HS-27A (cell line): ENCODE measurements at places on chromosomes 12 and 14.

GRCh38 chr14:20682127-20682434 is 2.3 kb upstream of the RNASE4 start:
- DNase-seq, result no peak

GRCh38 chr14:22534547-22534946 is 54.5 kb downstream of the DAD1 start:
- DNase-seq, result no peak

DNA sequence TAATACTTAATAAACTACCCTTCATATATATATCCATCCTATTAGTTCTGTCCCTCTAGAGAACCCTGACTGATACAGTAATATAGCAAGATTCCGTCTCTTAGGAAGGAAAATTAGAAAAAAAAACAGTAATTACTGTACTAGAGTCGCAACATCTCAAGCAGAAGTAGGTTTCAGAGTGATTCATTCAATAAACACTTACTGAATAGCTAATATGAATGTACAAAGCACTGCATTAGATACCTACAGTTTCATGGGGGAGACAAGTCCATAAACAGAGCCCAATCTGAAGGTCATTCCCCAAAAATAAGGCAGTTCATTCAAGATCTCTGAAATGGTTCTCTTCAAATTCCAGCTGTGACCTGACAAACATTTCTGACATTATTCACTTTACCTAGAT is 9.9 kb downstream of the CERS5 start:
- no peak for DNase-seq

DNA sequence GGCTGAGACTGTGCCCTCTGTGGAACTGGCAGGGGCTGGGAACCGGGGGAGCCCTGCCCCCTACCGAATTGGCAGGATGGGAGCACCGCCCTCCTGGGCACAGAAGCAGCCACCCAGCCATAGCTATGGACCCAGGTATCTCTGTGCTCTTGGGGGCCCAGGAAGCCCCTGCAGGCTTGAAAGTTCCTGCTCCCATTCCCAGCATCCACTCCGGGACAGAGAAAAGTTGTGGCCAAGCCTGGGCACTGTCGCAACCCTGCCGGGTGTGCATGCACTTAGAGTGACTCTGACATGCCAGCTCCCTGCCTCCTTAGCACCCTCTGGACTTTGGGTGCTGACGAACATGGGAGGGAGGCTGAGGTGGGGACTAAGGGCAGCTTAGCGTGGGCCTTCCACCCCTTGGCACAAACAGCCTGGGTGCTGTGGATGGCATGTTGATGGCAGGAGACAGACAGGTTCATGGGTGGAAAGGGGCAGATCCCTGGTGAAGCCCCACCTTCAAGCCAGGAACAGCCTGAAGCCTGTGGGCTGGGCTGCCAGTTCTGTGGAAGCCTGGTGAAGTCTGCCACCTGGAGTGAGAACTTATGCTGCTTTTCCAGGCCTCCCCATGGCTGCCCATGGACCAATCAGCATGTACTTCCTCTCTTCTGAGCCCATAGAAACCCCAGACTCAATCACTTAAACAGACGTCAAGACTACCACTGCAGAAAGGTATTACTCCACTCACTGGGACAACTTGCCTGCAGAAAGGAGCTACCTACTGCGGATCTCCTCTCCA is 279.0 kb downstream of the ATXN7L3B start:
- no peak for DNase-seq

DNA sequence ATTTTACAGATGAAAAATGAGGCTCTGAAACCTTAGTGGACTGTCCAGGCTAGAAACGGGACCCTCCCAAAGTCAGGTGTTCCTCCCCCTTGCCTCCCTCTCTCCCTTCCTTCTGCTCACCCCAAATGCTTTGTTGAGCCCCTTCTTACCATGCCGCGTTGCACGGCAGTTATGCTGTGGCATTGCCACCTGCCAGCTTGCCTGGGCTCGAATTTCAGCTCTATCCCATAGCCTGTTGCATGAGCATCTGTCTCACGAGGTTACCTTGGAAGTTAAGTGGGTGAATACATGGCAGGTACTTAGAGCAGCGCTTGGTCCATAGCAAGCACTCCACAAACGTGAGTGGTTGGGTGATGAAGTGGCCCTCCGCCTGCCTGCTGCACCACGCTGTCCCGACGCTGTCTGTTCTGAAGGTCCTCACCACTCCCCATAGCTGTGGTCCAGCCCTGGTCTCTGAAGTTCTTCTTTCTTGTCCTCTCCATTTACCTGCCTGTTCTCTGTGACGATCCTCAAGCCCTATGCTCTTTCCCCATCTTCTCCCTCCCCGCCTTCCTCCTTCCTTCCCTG is 269.9 kb downstream of the CACNA1C start:
- no peak for DNase-seq

GRCh38 chr14:100609941-100610391 is 22.7 kb upstream of the BEGAIN start:
- no peak for DNase-seq

- no peak for DNase-seq
These were observed 83.2 kb downstream of the SPPL3 start for GRCh38 chr12:120820884-120821510.

GRCh38 chr14:42045383-42045782 is 438.7 kb downstream of the LRFN5 start:
- DNase-seq, result no peak

DNA sequence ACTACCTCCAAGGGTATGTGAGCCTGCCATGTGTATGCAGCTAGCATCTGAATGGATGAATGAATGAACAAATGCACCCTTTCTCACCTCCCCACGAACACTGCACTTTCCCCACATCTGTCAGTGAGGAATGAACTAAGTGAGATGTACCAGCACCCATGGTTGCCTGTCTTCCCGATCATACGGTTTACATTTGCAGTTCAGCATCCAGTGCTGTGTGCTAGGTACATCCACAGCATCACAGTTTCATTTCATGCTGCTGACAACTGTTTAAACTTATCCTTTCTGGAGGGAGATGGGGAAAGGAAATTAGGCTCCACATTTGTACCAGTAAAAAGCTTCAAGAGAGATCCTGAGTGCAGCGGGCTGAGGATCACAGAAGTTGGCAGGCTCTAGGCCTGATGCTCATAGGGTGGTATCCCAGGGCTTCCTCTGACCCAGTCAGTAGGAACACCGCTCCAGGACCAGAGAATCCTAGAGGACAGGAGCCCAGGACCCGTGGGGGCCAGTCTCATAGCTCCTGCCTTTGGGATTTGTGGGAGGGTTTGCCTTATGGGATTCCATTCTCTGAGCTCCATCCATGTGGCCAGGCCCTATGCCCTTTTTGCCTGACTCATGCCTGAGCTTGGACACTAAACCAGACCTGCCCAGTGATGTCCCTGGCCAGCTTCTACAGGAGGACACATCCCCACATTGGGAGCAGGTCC is 294.5 kb downstream of the CACNA1C start:
- no peak for DNase-seq

DNA sequence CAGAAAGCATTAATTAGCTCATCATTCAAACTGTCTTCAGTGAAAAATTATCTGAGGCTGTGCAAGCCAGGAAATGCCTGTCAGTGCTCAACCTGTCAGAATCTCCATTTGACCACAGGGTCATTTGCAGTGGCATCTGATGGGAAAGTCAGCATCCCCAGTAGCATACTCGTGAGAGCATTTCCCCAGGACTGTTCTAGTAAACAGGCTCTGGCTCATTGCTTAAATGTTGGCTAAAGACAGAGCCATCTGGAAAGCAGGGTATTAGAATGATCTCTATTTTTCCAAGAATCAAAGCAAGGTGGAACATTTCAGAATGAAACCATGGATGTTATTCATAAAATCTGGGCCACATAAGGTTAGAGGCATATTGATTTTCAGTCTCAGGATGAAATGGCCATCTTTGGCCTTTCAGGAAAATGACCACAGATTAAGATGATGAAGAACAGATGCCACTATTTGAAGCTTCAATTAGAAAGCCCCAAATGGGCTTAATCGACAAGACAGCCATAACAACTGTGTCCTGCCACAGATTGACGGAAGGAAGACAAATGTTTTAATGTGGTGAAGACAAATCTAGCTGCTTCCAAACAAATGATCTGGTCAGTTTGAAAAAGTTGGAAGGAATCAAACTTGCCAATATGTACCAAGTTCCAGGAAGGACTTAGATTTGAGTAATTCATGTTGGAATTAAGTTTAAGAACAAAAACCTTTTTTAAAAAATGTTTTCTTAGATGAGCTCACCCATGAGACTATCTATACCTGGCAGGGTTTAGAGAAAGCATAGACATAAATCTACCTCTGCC is 94.0 kb upstream of the FAR2 start:
- no peak for DNase-seq
